Heart right ventricle (tissue), 16 donors: ENCODE measurements at places on chromosomes 16 and 17. TPM values are rescaled to one million over a fixed set of nuclear protein-coding genes. Genes with fewer than 3 reads are reported as not detected.

The CD300LB gene
- not detected for total RNA-seq

The VPS9D1 gene
- total RNA-seq = 9.3 TPM

The TOM1L1 gene
- 8.7 TPM for total RNA-seq

The DUXB gene
- not detected for total RNA-seq

The ALOX15B gene
- 0.76 TPM for total RNA-seq

The RCVRN gene
- total RNA-seq = not detected

The CA7 gene
- not detected for total RNA-seq

The ARL17B gene
- total RNA-seq = 8.1 TPM

The NHLRC4 gene
- 0.57 TPM for total RNA-seq

The TNRC6C gene
- 25.4 TPM for total RNA-seq

The ABAT gene
- 24.7 TPM for total RNA-seq
